Stimulated activated CD8-positive, alpha-beta memory T cell treated with anti-CD3 and anti-CD28 coated beads, Interleukin-4, amount 100 ng/mL, for 24 hours (primary cell): ENCODE measurements at places on chromosomes 1 and 21.

DNA sequence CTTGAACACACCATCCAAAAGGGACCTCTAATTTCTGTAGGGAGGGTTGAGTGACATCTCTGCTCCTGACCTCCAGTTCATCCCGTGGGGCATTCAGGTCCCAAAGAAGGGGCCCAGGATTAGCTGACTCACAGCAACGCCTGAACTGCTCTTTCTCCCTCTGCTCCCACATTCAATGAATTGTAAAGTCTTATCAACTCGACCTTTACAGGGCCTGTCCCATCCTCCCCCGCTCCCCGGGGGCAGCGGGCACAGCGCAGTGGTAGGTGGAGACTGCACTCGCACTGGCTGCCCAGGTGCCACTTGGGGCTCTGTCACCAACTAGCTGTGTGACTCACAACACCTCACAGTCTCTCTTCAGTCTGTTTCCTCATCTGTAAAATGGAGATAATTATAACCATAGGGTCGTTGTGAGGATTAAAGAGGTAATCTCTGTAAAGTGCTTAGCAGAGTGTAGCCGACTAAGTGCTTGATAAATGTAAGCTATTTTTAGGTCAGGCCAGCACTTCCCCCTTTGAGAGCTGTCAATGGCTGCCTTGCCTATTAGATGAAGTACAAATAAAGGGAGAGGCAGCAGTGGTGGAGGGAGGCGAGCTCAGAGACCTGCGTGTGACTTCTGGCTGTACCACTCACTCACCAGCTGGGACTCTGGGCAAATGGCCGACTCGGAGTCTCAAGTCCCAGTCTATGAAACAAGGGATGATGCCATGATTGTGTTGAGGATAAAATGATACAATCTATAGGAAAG, 637 bp upstream of the MYBPHL start:
- no peak for DNase-seq

GRCh38 chr1:176989023-176989422, 175.5 kb downstream of the ASTN1 start:
- DNase-seq = no peak

DNA sequence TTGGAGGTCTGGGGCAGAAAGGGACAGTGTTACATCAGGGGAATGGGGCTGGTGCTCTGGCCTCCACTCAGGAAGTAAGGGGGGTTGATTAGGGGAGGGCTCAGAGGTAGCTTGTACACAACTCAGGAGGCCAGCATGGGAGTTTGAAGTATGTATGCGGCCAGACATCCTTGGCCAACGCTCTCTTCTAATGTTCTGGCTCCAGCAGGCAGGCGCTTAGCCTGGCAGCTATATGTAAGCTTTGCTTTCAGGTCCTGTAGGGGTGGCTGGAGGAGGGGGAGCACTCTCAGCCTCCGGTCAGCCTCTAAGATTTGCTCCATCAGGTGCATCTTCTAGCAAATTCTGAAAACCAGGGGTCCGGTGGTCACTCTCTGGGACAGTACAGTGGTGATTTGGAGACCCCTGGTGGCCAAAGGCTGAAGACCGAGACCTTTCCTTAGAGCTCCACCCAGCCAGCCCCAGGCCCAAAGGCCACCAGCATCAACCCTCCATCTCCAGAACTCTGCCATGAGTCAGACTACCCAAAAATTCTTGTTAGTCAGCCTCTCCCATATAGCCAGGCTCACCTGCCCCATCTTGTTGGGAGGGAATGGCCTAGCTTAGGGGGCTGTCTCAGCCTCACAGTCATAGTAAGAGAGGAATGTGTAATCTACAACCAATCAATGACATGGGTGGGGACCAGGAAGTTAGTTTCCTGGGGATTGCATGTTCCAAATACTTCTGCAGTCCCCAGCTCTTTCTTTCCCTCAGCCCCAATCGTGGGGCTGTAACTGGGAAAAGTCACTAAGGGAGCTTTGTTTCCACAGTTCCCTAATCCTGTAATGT, 9.7 kb upstream of the COL8A2 start:
- DNase-seq = no peak

GRCh38 chr21:44658913-44659595, 1.3 kb downstream of the KRTAP12-3 start:
- no peak for DNase-seq

- DNase-seq = no peak
These were observed 23.3 kb downstream of the NUCKS1 start for GRCh38 chr1:205726619-205727125.

DNA sequence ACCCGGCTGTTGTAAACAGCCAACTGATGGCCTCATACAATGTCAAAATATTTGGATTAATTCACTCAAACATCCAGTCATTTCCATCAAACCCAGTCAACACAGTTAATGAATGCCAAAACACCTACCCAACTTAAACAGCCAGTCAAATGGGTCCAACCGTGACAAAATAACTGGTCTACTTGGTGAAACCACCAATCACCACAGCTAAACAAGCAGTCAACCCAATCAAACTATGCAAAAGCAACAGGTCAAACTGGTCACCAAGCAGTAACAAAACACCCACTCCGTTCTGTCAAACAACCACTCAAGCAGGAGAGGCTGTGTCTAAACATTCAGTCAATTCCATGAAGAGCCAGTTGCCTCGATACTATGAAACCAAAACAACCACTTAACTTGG, 119.2 kb downstream of the FOXD2 start:
- DNase-seq = no peak

DNA sequence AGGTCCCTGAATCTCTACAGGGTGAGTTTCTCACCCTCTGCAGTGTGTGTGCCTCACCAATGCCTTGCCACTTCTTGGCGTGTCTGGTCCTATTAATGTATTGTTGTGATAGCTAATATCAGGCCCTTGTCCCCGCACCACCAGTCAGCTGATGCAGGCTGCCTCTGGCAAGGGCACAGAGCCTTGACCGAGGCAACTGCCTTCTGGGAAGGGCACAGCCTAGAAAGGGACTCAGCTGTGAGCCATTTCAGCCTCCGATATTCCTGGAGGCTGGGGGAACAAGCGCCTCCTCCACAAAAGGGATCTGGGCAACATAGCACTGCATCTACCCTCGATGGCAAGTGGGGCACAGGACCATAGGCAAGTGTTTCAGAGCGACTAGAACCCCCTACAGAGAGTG, 27.0 kb downstream of the IL10RB start:
- no peak for DNase-seq

- DNase-seq = no peak
These were observed 123.2 kb downstream of the DMRTB1 start for GRCh38 chr1:53582211-53583020.

GRCh38 chr1:6365047-6365446, 28.5 kb downstream of the ACOT7 start:
- no peak for DNase-seq

GRCh38 chr1:154808909-154809262, 61.2 kb downstream of the KCNN3 start:
- no peak for DNase-seq

- no peak for DNase-seq
These were observed 55.9 kb downstream of the SIK1 start for GRCh38 chr21:43370888-43371570.

- DNase-seq = no peak
These were observed 136.0 kb downstream of the TLR5 start for GRCh38 chr1:223006917-223007648.

DNA sequence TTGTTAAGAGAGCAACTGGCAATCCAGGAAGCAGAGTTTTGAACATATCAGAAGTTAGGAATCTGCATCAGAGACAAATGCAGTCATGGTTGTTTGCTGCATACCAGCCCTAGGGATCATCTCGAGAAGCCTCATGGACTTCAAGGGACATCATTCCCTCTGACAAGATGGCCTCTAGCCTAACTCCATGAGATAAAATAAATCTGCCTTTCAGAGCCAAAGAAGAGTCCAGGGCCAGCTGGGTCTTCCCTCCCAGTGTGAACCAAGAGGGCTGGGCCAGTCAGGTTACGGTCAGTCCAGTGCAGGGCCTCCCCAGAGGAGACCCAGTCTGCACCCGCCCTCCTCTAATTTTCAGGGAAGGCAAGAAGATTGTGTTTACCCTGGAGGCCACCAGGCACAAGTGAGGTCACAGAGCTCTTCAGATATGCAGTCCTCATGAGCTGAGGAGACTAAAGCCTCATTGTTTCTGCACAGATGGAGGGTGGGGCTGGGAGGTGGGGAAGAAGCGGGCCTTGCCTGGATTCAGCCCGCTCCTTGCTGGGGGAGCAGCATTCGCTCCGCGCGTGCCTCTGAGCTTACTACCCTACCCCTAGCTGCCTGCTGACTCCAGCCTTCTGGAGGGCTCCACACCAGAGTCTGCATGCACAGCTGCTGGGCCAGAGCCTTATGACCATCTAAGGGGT, 52.8 kb downstream of the CAPN2 start:
- DNase-seq = no peak

GRCh38 chr1:223221686-223222085, 78.6 kb upstream of the TLR5 start:
- no peak for DNase-seq

DNA sequence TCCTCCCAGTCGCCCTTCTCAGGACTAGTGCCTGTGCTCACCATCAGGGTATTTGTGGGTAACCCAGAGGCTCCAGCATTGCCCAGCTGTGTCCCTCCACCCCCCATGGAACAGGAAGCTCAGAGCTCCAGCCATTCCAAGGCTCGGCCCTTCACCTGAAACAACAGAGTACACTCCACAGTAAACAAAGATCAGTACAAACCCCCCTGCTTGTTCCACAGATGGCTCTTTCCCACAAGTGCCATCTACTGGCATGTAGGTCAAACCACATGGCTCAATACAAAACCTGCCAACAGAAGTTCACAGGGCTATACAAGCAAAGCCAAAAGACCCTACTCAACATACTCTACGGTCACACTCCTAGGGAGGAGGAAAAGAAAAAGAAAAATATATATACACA, 258.7 kb downstream of the AGBL4 start:
- DNase-seq = no peak

- DNase-seq = no peak
These were observed 870.7 kb upstream of the ADGRL2 start for GRCh38 chr1:80929868-80930508.

DNA sequence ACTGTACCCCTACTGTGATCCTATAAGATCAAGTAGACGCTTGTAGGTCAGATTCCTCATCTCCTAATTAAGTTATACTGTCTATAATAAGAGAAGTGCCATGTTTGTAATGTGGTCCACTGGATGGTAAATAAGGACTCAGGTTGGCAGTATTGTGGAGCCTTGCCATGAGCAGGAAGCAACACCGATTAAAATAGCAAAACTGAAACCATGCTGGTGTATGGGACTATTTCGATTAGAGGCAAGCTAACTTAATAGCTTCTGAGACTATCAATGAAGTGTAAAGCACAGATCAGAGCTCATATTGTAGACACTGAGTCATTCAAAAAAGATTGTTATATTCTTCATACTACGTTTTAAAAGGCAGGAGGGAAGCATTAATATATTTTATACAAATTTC, 348.8 kb downstream of the HHAT start:
- DNase-seq = no peak

GRCh38 chr21:31893851-31894415, 21.1 kb downstream of the HUNK start:
- DNase-seq = no peak

DNA sequence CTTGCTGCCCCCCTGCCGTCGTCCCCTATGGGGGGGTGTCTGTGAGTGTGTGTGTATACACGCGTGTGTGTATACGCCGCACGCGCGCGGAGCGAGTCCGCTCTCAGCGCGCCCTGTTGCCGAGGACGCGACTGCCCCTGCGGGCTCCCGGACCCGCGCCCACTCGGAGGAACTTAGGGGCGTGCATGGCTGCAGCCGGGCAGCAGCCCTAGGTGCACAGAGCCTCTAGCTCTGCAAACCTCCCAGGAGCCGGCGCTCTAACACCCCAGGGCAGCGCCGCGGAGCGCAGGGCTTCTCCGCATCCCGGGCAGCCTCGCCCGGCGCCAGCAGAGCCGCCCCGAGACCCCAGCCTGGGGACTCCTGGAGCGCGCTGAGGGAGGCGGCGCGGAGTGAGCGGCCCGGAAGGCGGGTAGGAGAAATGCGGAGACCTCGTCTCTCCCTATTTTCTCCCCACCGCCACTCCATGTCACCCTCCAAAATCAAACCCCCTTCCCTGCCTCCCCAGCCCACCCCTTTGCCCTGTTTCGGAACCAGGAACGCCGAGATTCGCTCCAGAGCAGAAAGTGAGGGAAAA, 574 bp downstream of the ITPKB start:
- no peak for DNase-seq

GRCh38 chr1:87370544-87370943, 41.9 kb downstream of the LMO4 start:
- DNase-seq = no peak

DNA sequence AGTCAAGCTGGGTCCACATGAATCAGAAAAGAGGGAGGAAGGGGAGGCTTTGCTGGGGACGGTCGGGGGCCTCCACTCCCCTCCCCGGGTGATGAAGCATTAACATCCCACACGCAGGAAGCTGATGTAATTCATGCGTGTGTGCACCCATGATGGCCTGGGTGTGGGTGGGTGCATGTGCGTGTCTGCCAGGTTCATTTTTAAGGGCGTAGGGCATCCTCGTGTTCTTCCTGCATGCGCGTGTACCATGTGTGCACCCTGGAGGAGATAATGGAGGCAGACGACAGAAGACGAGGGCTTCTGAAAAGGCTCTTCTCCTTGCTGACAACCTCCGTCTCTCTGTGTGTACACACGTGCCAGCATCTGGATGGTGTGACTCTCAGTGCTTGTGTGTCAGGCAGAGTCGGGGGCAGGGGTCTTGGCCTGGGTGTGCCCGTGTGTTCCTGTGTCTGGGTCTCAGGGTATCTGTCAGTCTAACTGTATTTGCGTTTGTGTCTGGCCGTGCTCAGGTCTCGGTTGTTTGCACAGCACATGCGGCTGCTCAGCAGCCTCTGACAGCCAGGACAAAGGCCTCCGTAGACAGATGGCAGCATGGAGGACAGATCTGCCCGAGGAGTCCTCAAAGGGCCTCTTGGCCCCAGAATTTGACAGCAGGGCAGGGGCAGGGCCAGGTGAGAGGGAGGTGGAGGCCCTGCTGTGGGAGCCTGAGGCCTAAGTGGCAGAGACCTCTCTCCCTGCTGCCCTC, 2.4 kb downstream of the RAP1GAP start:
- no peak for DNase-seq

- peak; percentile 4 for DNase-seq
These were observed 132.8 kb downstream of the SNX7 start for GRCh38 chr1:98794196-98794886.
